HL-60 (cell line): ENCODE measurements at places on chromosomes 2 and 18.

GRCh38 chr2:75604484-75604883 is 42.1 kb upstream of the MRPL19 start:
- no peak for DNase-seq

- no peak for DNase-seq
These were observed 92.9 kb downstream of the COL5A2 start for GRCh38 chr2:189086710-189087109.

DNA sequence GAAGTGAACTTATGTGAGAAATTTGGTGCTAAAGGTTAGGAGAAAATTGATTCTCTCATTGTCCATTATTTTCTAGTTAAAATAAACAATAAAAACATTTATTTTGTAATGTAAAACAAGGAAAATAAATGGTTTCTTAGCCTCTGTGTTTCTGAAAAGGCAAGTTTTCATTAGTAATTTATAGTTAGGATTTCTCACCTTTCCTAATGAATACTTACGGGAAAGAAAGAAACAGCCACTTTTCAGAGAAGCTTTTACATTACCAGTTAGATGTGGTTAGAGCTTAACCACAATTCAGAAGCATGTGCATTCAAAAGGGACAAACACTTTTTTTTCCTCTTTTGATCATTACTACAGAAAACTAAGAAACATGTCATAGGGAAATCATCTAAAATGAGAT is 18.8 kb downstream of the NEMP2 start:
- DNase-seq: no peak

DNA sequence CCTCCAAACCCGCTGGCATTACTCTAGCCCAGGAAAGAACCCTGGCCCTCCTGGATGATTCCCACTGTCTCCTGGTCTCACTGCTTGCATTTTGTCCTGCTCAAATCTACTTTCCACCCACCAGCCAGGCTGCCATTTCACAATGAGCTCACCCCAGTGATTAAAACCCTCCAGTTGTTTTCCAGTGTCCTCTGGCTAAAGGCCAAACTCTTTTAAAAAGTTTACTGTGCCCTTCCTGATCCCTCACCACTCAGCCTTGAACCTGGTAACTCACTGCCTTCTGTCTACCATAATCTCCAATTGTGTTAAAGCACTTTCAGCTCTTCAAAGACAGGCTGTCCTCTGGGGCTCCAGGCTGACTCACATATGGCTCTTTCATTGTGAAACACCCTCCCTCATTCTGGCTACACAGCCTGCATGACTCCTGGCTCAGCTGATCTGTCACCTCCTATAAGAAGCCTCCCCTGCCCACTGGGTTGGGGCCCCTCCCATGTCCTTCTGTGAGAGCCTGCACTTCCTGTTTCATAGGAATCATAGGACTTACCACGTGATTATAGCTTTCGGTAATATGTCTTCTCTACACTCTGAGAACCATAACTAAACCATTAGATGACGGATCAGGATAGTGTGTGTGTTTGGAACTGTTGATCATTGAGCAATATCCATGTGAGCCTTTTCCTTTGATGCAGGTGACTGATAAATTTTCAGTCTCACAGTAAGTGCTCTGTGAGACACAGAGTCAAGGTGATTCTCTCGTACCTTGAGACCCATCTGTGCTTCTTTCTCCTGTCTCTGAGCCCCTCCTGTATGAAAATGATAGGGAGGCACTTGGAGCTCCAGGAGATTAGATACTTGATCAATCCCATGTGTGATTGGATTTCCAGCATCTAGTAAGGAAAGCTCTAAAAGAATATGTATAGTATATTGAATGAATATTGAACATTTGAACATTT is 590.8 kb upstream of the ID2 start:
- peak; percentile 90 for DNase-seq

- DNase-seq: no peak
These were observed 129.3 kb downstream of the ZNF236 start for GRCh38 chr18:76951456-76952247.

DNA sequence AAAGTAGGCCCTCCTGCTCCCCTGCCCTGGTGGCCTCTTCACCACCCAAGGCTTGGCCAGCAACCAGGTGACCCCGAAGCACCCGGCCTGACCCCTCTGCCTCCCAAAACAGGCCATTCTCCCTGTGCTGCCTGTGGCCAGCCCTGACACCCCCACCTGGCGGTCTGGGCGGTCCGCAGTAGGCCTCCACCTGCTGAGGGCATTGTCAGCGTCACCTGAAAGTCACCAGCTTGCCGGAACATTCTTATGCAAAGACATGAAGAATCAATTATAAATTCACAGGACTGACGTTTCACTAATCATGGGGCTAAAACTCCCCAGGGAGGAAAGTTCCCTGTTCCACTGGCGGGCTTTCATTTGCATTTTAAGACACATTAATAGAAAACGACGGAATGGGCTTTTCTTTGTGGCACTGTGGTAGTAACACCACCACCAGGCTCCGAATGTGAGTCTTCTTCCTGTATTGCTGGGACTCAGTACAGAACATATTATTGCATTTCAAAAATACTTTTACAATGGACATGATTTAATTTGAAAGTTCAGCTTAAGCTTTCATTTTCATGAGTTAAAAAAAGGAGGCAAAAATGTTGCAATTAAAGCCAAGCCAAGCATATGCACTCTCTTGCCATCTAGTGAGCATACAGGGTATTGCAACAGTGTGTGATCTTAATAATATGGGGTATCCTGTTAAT is 57.4 kb downstream of the ADI1 start:
- peak; percentile 39 for DNase-seq

DNA sequence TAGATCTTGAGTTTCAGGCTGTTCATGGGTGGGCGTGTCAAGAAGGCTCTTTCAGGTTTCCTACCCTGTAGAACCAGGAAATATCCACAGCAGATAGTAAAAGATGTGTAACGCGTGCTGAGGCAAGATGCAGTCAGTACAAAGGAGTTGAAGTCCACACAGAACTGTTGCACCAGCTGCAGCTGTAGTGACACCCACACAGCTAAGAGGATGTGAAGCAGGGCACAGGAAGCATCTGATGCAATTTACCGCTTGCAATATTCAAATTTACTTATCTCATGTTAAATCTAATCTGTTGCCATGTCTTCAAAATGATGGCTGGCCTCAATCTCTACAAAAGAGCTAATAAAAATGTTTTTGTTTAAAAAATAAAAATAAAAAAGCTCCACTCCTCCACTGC is 132.8 kb downstream of the ARHGAP15 start:
- peak; percentile 60 for DNase-seq

GRCh38 chr2:238269741-238270140 is 18.7 kb downstream of the PER2 start:
- DNase-seq: no peak

- peak; percentile 41 for DNase-seq
These were observed 1.5 kb downstream of the KLF7 start for GRCh38 chr2:207164006-207164831.

DNA sequence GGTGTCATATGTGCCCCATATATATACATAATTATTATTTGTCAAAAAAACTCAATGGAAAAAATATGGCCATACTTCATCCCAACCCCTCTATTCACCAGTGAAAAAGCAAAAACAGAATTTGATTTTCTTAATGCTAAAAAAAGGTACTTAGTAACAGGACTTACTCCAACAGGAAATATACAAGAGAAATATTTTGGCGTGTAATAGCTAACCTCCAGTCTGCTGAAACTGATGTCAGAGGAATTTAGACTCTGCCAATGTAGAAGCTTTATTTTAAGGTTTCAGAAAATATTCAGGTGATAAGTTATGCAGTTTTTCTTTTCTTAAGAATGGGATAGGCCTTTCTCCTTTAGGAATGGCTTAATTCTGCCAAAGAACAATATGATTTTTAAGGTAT is 72.6 kb downstream of the TMEFF2 start:
- no peak for DNase-seq

GRCh38 chr2:62482558-62483352 is 23.2 kb downstream of the TMEM17 start:
- DNase-seq: no peak

GRCh38 chr2:109377976-109378375 is 235.8 kb downstream of the SEPTIN10 start:
- no peak for DNase-seq

- DNase-seq: no peak
These were observed 29.3 kb upstream of the FAM171B start for GRCh38 chr2:186664385-186665043.

GRCh38 chr2:174846218-174846617 is 81.9 kb upstream of the CHRNA1 start:
- DNase-seq: no peak

GRCh38 chr2:80475970-80476369 is 171.4 kb upstream of the LRRTM1 start:
- no peak for DNase-seq

DNA sequence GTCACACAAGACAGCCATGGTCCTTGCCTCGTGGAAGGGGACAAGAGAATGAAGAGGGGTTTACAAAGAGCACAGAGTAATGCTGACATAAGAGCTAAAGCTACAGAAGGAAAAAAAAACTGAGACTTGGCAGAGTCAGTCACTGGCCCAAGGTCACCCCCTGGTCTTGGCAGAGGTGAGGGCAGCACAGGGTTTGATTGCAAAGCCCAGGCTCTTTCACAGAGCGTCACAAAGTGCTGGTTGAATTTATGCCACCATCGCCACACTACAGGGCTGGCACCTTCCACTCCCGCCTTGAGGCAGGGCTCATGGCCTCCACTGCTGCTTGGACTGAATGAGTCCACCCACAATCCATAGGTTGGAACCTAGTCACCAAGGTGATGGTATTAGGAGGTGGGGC is 190.2 kb downstream of the INHBB start:
- DNase-seq: no peak

DNA sequence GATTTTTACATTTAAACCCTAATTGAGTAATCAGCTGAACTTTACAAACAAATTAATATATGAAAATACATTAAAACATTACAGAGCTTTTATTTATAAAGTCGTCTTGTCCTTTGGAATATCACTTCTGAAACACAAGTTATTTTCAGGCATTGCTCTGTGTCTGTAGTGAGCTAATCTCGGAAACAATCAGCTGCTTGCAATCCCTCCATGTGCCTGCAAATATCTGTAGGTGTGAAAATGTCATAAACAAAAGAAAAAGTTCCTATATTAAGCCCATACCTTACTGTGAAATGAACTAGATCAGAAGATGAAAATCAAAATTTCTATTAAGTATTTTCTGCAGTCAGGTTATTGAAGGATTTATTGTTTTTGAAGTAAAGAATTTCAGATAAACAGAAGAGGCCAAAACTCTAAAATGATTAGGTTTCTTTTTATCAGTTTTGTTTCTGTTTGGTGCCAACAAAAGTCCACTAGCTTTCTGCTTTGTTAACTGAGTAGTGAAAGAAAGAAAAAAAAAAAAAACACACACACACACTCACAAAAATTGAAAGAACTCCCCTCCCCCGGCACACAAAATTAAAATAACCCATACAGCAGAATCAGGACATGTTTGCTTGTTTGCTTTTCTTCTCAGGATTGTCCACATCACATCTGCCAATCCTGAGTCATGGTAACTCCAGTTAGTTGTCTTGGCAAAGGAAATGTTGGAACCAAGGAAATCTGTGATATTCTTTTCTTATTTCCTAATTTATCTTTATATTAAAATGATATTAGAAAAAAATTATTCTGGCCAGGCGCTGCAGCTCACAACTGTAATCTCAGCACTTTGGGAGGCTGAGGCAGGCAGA is 627.0 kb upstream of the SLC39A10 start:
- DNase-seq: no peak

- DNase-seq: no peak
These were observed 24.0 kb downstream of the ZNF385B start for GRCh38 chr2:179837408-179837807.

DNA sequence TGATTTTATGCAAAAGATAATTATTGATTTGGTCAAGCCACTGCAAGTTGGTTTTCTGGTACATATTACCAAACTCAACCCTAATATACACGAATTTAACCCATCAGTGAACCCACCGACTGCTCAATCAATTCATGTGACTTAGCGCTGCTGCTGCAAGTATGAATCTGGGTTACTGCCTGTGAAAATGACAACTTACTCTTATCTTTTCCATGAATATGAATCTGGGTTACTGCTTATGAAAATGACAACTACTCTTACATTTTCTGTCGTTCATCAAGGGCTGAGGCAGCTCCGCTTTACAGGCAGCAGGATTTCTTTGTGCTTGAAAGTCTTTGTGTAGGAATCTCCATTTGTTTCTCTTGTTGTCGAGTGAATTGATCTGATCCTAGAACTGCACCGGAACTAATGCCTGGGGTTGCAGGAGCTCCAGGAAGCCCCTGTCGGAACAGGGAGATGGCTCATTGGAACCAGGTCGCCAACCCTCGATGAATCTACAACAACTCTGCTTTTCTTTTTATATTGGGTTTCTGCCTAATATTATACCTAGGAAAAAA is 22.1 kb upstream of the ALKAL2 start:
- no peak for DNase-seq

DNA sequence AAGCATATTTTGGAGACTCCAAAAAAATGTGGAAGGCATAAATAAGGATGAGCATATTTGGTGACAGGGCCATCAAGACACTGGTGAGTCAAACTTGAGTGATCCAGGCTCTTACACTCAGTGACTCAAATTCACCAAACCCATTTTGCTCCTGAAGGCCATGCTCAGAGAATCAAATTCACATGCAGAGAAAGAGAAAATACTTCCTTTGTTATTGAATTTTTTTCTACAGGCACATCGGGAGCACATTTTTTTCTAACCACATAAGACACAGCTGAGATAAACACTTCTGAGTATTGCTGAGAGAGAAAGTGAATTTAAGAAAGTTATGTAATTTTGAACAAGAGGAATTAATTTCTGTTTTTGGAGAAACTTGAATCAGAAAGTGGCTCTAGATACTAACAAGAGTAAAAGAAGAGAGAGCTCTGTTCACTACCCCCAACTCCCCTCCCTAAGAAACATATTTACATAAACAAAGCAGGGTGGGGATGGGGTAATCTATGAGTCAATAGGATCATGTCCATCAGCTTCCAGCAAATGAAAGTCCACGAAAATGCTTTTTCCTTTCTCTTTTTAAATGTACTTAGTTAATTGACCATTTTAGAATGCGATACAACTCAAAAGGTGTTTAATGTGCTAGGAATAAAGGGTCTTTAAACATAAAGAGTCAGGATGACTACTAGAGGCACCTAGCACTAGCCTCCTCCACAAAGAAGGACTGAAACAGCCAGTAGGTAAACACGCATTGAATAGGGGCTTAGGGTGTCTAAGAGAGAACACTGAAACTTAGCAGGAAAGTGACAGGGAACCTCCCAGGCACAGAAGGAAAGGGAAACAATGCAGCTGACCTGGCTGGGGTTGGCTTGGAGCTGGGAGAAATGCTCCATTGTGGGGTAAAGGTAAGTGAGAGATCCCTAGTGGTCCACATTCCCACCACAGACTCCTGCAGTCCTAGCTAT is 152.3 kb downstream of the KCNE4 start:
- DNase-seq: no peak

DNA sequence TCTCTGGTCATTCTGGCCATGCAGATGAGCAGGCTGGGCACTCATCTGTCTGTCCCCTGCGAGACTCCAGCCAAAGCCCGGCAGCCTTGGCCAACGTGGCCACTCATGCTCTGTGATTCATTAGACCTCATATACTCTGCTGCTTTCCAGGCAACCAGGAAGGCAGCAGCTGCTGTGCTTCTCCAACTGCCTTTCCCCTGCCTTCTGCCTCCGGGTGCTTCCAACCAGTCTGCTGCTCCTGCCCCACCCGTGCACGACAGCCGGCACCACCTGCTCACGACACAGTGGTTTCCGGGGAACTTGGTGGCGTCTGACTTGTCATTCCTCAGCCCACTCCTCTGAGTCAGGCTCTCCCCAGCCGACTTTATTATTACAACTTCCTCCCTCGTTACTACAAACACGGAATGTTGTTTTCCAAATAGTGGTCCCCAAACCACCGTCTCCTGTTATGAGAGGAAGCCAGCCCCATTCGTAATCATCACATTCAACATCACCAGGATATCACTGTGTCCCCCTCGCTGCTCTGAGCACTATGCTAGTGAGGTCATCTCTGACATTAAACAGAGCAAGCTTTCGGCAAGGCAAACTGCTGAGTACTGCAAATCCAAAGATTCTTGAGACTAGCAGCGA is 392.4 kb downstream of the ALK start:
- DNase-seq: no peak
